ENCODE measurements at places on chromosomes 3 and 15. TPM values are rescaled to one million over a fixed set of nuclear protein-coding genes. Genes with fewer than 3 reads are reported as not detected.

MYL3 gene
- total RNA-seq: not detected

GRCh38 chr3:147554332-147554731 lies 145.2 kb downstream of the ZIC1 start:
- no peak overlapping the region for H3K27ac ChIP-seq
- H3K4me3 ChIP-seq: no peak overlapping the region
- no peaks in the 10 kb centered on the region for H3K36me3 ChIP-seq
- H3K27me3 ChIP-seq: no peaks in the 10 kb centered on the region

- H3K36me3 ChIP-seq: no peaks in the 10 kb centered on the region
- peaks cover 2% of the 10 kb centered on the region for H3K27me3 ChIP-seq
- no peak for DNase-seq
- no peak overlapping the region for H3K4me3 ChIP-seq
These were observed 20.2 kb downstream of the INSYN1 start for GRCh38 chr15:73732930-73733329.

DNA sequence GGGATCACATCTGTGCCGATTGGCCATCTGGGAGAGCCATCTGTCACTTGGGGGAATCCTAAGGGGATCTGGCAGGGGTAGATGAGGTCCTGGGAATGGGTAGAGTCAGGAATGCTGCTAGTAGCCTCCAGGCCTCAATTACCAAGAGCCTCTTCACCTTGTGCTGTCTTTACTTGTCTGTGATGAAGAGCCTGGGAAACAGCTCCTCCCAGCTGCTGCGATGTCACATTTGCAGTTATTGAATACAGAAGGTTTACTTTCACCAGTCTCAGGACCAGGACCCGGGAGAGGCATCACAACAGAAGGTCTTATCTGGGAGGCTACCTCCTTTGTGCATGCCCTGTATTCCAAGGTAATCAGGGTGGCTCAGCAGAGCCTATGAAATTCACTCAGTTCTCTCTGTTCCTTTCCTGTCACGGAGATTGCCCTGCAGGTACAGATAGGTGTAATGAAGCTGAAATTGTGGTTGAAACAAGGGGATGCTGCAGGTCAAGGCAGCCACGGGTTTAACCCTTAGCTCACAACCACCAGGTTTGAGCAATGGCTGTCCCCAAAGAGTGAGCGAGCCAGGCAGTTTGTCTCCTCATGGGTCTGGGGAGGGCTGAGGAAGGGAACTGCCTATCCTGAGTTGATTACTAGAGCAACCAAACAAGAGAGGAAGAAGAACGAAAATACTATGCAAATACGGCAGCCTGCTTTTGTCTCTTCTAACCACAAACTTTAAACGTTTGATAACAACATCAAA lies 298.9 kb upstream of the RORA start:
- no peak overlapping the region for H3K27ac ChIP-seq
- H3K27me3 ChIP-seq: no peaks in the 10 kb centered on the region
- no peaks in the 10 kb centered on the region for H3K4me1 ChIP-seq
- H3K4me3 ChIP-seq: no peak overlapping the region
- no peaks in the 10 kb centered on the region for H3K36me3 ChIP-seq

TNFSF10 gene
- 2.2 TPM for total RNA-seq

RHCG gene
- total RNA-seq: 3.0 TPM

DNA sequence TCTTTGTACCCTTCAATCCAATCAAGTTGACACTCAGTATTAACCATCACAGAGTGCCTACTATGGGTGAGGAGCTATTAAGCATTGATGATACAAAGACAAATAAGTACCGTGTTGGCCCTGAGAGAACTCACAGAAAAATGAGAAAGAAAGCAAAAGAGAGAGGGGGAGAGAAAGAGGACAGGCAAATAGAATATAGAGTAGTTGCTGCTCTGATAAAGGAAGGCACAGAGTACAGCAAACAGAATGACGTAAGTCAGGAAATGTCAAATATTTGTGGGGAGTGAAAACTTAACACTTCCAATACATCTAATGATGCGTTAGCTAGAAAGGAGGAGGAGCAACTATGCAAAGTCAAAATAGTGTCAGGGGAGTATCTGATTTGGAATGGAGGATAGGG lies 320.6 kb upstream of the KCNH8 start:
- no peak overlapping the region for H3K4me3 ChIP-seq
- no peaks in the 10 kb centered on the region for H3K27me3 ChIP-seq
- no peak overlapping the region for H3K27ac ChIP-seq
- no peak for DNase-seq
- H3K4me1 ChIP-seq: no peaks in the 10 kb centered on the region

- no peak overlapping the region for H3K4me3 ChIP-seq
- H3K27ac ChIP-seq: no peak overlapping the region
- no peak for DNase-seq
- H3K4me1 ChIP-seq: no peaks in the 10 kb centered on the region
- H3K27me3 ChIP-seq: peaks cover 5% of the 10 kb centered on the region
- no peaks in the 10 kb centered on the region for H3K36me3 ChIP-seq
These were observed 107.3 kb upstream of the PRR20G start for GRCh38 chr3:127394984-127395662.

DNA sequence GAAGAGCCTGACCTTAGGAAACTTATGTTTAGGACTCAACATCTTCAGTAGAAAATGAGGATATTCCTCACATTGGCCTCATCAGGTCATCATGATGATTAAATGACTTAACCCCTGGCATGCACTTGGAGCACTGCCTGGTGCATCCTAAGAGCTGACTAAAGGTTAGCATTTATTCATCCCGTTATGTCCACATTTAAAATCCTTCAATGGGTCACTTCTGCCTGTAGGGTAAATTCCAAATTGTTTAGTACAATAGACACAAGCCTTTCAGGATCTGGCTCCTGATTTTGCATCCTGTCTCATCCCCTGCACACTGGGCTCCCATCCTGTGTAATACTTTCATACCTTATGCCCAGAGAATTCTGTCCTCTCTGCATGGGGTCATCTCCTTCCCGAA lies 195.2 kb upstream of the MCTP2 start:
- no peaks in the 10 kb centered on the region for H3K27me3 ChIP-seq
- no peak overlapping the region for H3K4me3 ChIP-seq
- DNase-seq: no peak

DNA sequence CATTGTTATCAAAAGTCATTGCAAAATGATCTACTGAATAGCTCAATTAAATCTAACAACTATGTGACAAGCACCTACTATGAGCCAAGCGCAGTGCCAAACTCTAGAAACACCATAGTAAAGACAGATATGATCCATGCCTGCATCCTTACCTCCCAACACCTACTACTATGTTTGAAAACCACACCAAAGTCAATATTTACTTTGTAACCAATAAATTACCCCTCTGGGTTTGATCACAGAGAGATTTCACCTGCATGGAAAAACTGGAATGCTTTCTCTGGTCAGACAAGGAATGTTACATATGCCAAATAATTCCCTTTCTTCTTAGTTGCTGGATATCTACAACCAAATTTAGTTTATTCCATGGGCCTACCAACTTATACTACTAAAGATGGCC lies 422.2 kb downstream of the FHIT start:
- no peaks in the 10 kb centered on the region for H3K27me3 ChIP-seq
- H3K36me3 ChIP-seq: no peaks in the 10 kb centered on the region
- no peak overlapping the region for H3K4me3 ChIP-seq
- H3K4me1 ChIP-seq: no peaks in the 10 kb centered on the region

GRCh38 chr3:16516695-16517481 lies 3.4 kb upstream of the RFTN1 start:
- DNase-seq: no peak
- no peak overlapping the region for H3K27ac ChIP-seq
- H3K4me1 ChIP-seq: no peaks in the 10 kb centered on the region
- no peaks in the 10 kb centered on the region for H3K36me3 ChIP-seq
- H3K4me3 ChIP-seq: no peak overlapping the region
- H3K27me3 ChIP-seq: peaks cover 5% of the 10 kb centered on the region

DNA sequence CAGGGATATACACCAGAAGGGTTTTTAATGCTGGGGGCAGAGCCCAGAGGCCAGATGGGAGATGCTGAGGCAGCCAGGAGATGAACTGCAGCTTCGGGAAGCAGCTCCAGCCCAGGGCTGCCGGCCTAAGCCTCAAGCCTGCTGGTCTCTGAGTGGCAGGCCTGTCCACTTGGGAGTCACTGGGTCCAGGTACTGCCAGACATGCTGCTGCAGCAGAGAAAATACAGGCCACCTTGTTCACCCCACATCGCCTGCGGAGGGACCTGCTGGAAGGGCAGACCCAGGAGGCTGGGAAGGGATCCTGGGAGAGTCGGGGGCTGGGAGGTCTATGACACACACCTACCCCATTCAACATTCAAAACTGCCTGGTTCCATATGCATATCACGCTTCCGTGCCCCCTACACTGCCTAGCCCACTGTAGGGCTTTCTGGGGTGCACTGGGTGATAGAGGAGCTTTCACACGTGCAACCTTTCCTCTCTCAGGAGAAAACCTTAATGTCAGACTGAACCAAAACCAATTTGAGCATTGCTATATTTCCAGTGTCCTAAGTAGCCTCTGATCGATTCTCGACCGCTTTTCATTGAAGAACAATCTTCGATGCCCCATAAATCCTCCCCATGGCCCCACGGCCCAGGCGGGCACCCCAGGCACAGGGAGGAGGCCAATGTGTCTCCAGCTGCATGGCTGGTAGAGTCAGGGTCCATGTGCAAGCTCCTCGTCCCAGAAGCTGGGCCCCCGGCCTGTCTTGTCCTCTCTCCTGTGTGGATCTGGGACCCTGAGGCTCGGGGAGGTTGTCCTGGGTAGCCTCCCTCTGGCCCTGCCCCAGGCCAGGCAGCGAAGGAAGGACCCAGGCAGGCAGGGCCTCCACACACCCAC lies 147.4 kb downstream of the ATP10A start:
- H3K27me3 ChIP-seq: no peaks in the 10 kb centered on the region
- H3K36me3 ChIP-seq: no peaks in the 10 kb centered on the region
- no peak for DNase-seq
- no peaks in the 10 kb centered on the region for H3K4me1 ChIP-seq
- H3K27ac ChIP-seq: no peak overlapping the region
- H3K4me3 ChIP-seq: no peak overlapping the region

- DNase-seq: no peak
- H3K27me3 ChIP-seq: peaks cover 3% of the 10 kb centered on the region
- no peak overlapping the region for H3K4me3 ChIP-seq
- H3K27ac ChIP-seq: no peak overlapping the region
- no peaks in the 10 kb centered on the region for H3K36me3 ChIP-seq
These were observed 215.0 kb upstream of the IGF1R start for GRCh38 chr15:98433346-98433745.

GRCh38 chr3:115113367-115113766 lies 33.7 kb downstream of the ZBTB20 start:
- no peaks in the 10 kb centered on the region for H3K4me1 ChIP-seq
- no peaks in the 10 kb centered on the region for H3K27me3 ChIP-seq
- no peak for DNase-seq
- H3K4me3 ChIP-seq: no peak overlapping the region

DNA sequence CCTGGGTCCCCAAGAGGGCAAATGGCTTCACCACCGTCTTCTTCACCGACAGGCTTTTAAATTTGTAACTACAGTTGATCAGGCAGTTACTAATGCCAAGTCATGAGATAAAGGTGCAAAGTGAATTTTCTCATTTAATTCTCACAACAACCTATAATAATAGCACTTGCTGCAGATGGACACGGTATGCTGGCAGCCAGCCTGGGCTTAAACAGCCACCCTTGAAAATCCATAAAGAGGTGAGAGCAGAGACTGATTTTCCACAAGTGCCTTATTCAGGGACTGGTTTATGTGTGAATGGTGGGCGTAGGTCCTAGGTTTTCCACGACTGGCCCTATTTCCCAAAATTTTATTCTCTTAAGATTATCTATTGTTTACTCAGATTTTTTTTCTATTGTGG lies 117.8 kb downstream of the RAB11A start:
- no peak overlapping the region for H3K27ac ChIP-seq
- DNase-seq: no peak
- H3K4me3 ChIP-seq: no peak overlapping the region
- no peaks in the 10 kb centered on the region for H3K4me1 ChIP-seq
- peaks cover 9% of the 10 kb centered on the region for H3K27me3 ChIP-seq

MCF2L2 gene
- 1.0 TPM for total RNA-seq

TUSC7 gene
- total RNA-seq: not detected

COL6A5 gene
- not detected for total RNA-seq

- no peaks in the 10 kb centered on the region for H3K27me3 ChIP-seq
- H3K4me1 ChIP-seq: no peaks in the 10 kb centered on the region
- H3K4me3 ChIP-seq: no peak overlapping the region
- no peaks in the 10 kb centered on the region for H3K36me3 ChIP-seq
These were observed 27.5 kb upstream of the DENND4A start for GRCh38 chr15:65819563-65819960.

DNA sequence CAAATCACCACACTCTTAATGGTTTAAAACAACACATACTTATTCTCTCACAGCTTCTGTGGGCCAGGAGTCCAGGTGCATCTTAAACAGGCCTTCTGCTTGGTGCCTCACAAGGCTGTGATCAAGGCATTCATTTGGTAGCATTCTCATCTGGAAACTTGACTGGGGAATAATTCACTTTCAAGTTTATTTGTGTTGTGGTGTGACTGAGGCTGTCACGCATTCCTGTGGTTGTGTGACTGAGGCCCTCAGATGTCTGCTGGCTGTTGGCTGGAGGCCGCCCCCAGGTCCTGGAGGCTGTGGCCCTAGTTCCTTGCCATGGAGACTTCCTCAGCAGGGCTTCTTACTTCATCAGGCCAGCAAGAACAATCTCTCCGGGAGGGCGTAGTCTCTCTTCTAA lies 16.9 kb upstream of the FAM3D start:
- H3K4me3 ChIP-seq: no peak overlapping the region
- no peaks in the 10 kb centered on the region for H3K4me1 ChIP-seq
- DNase-seq: no peak
- H3K36me3 ChIP-seq: no peaks in the 10 kb centered on the region
- no peak overlapping the region for H3K27ac ChIP-seq

CIDEC gene
- total RNA-seq: not detected

ATP10A gene
- 0.31 TPM for total RNA-seq

DMXL2 gene
- 37.3 TPM for total RNA-seq

GRCh38 chr15:20344601-20345400 lies 196.8 kb downstream of the GOLGA6L6 start:
- DNase-seq: no peak
- no peaks in the 10 kb centered on the region for H3K4me1 ChIP-seq
- H3K27ac ChIP-seq: no peak overlapping the region
- no peaks in the 10 kb centered on the region for H3K27me3 ChIP-seq
- no peaks in the 10 kb centered on the region for H3K36me3 ChIP-seq

- no peaks in the 10 kb centered on the region for H3K36me3 ChIP-seq
- no peak overlapping the region for H3K4me3 ChIP-seq
These were observed 11.1 kb upstream of the THUMPD3 start for GRCh38 chr3:9351709-9352126.

- H3K4me3 ChIP-seq: no peak overlapping the region
- no peak for DNase-seq
- no peaks in the 10 kb centered on the region for H3K4me1 ChIP-seq
These were observed 157.9 kb downstream of the FAM43A start for GRCh38 chr3:194843556-194843955.

DNA sequence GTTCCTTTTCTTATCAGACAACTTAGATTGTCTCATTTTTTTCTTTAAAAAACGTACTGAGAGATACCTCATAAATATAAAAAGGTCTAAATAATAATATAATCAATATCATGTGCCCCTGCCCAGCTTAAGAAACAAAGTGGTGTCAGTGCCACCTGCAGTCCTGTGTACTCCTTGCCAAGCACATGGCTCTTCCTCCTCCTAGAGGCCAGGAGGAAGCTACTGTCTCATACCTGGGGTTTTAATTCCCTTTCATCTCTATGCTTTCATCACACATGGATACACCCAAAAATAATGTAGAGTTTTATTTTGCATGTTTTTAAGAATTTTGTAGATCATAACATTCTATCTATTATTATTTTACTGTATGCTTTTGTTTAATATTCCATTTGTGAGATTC lies 98.6 kb upstream of the C15orf61 start:
- no peaks in the 10 kb centered on the region for H3K27me3 ChIP-seq
- H3K4me3 ChIP-seq: no peak overlapping the region
- DNase-seq: no peak
- no peaks in the 10 kb centered on the region for H3K36me3 ChIP-seq

TRIM42 gene
- total RNA-seq: not detected

GRCh38 chr3:48811524-48811923 lies 36.1 kb downstream of the PRKAR2A start:
- H3K4me1 ChIP-seq: no peaks in the 10 kb centered on the region
- H3K4me3 ChIP-seq: no peak overlapping the region
- H3K27me3 ChIP-seq: no peaks in the 10 kb centered on the region

Data from Panc1 (cell line).